Left lung (tissue), 14 donors: ENCODE measurements at places on chromosomes 16 and 17. TPM values are rescaled to one million over a fixed set of nuclear protein-coding genes. Genes with fewer than 3 reads are reported as not detected.

The PMP22 gene
- total RNA-seq, result 165 TPM

The NPTX1 gene
- 0.17 TPM for total RNA-seq

The PTGES3L gene
- total RNA-seq, result 0.65 TPM

The ABI3 gene
- total RNA-seq, result 10.8 TPM

The SSTR5 gene
- not detected for total RNA-seq

The TAC4 gene
- total RNA-seq, result not detected

The ANKS4B gene
- total RNA-seq, result not detected
